ENCODE measurements at places on chromosomes 3 and 15.

- no peak for DNase-seq
Measured at GRCh38 chr3:52188556-52188955, 9.4 kb upstream of the ALAS1 start.

- no peak for DNase-seq
Measured at GRCh38 chr3:89533275-89533674, 425.9 kb downstream of the EPHA3 start.

DNA sequence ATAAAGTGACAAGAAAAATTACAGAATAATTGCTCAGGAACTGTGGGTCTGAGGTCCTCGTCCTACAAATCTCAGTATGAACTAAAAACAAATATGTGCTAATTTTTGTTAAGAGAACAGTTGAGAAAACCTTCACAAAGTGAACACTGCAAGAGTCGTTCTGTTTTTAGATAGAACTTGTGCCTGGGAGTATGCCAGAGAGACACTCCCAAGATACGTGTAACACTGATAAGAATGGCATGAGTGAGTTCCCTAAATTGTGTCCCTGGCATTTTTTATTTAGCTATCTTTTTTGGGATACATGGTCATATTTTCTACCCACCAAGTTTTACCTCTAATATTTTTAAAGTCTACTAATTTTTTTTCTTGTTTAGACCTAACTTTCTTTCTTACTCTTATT lies 860.0 kb upstream of the NR2F2 start:
- DNase-seq: no peak

- no peak for DNase-seq
Measured at GRCh38 chr3:188595890-188596376, 442.0 kb downstream of the LPP start.

- DNase-seq: no peak
Measured at GRCh38 chr15:83322061-83322460, 37.6 kb upstream of the BNC1 start.

DNA sequence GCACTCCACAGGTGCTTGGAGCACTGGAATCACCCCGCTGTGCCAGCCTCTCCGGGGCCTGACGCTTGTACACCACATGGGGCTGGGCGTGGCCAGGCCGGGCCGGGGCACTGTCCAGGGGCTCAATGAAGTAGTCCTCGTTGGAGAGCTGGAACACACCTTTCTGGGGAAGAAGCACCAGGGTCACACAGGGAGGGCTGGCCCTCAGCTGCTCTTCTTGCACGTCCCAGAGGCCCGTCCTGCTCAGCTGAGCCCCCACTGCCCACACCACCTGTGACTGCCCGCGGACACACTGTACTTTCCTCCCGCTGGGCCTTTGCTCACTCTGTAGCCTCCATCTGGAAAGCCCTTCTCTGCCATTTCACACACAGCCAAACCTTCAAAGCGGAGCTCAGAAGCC lies 13.3 kb downstream of the ADAMTS7 start:
- DNase-seq: no peak

DNA sequence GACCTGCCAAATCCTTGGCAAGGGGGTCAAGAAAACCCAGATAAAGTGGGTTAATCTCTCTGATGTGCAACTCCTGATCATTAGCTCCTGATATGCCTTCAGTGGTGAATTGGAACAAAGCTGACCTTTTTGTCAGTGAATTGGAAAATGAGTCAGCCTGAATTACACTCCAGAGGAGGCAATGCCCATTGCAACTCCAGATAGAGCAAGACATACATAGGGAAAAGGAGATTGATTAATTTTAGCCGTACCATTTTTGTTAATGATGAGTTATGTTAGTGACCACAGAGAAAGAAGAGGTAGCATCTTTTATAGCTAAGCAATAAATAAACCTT lies 195.2 kb upstream of the CADPS start:
- no peak for DNase-seq

DNA sequence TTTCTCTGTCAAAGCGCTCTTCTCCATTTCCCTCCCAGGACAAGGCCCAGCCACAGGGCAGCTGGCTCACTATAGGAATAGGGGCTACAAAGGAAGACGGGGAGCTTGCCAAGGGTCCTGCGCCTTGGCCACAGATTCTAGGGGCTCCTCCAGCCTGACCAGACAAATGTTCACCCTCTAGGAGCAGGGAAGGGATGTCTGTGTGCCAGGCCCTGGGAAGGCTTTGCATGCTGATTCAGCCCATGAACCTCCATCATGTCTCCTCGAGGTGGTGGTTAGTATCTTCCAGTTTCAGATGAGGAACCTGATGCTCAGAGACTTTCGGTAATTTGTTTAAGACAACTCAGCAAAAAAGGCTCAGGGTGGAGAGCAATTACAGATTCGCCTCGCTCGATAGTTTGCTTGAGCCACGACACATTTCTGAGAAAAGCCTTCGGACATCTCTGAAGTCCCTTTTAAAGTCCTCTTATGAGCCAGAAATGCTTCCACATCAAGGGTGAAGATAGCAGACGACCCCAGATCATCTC lies 110.0 kb downstream of the XXYLT1 start:
- no peak for DNase-seq

GRCh38 chr15:60544581-60545264 lies 65.8 kb upstream of the ICE2 start:
- DNase-seq: no peak

DNA sequence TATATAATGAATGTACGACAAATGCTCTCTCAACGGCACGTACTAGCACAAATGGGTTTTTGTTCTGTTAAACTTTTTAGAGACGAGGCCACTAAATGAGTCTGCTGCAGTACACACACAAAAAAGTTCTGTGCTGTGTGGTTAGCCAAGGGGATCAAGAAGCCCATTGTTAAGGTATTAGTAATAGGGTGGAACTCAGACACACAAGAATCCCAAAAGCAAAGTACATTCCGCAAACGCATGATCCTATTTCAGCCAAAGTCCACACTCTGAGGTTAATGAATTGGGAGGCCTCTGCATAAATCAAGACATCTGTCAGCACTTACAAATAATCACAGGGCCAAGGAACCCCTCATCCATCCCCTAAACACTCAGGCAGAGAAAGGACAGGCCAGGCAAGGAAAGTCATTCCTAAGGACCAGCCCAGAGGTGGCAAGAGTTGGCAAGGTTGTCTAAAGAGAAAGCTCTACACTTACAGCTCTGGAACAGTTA lies 12.1 kb downstream of the OSBPL10 start:
- DNase-seq: no peak

DNA sequence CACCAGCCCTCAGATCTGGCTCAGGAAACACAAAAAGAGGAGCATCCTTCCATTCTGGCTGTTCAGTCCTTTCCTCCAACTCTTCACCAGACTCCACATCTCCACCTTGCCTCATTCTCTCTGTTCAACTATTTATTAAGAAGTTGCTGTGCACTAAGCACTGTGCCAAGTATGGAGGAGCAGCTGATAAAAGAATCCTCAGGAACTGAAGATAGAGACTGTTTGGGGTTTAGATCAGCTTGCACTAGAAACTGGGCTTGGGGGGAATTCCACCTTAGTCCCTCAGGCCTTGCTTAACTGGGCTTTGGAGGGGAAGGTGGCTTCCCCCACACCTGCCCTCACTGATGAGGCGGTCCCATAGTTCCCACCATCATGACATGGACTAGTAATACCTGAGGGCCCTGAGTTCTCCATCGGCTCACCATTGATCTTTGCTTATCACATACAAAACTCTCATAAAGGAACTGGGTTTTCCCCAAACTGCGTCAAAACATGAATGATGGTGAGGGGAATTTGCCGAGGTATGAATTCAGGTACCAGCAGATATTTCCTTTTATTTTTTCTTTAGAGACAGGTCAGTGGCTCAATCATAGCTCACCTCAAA lies 1.7 kb upstream of the CCR8 start:
- no peak for DNase-seq

DNA sequence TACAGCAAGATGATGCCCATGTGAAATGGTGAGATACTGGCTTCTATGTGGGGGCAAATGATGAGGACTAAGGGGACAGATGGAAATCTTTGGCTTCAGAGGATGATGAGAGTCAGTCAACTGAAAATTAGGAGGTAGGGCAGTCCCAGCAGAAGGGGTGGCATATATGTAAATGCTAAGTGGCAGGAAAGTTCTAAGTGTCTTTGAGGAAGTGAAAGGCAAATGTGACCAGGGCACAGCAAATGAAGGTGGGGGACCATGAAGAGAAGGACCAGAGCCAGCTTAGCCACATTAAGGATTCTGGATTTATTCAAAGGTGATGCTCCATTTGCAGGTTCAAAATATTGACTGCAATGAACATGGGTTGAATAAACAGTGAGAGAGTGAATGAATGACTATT lies 29.2 kb upstream of the LIMD1 start:
- DNase-seq: no peak

DNA sequence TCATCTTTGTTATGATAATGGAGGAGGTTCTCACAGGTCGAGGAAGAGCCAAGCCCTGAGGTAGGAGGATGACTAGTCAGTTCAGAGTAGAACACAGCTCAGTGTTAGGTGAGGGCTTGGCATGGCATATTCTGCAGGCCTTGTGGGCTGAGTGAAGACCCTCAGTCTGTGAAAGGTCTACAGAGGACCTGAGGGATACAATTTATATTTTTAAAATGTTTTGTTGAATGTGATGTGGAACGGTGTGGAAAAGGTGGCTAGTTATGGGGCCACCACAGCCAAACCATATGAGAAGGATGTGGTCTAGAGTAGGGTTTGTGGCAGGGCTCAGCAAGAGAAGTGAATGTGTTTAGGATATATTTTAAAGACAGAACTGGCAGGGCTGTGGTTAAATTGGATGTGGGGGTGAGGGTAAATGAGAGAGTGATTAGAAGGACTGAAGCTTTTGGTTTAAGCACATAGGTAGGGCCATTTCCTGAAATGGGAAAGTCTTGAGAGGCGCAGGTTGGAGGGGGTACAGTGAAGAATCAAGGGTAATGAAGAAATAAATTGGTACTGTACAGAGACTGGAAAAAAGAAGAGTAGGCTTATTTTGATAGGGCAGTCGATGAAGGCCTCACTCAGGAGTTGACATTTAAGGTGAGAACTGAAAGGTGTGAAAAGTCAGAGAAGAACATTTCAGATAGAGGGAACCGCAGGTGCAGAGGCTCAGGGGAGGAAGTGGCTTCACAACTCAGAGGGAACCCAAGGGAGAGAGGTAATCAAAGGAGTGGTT lies 60.5 kb downstream of the SPTSSB start:
- no peak for DNase-seq

DNA sequence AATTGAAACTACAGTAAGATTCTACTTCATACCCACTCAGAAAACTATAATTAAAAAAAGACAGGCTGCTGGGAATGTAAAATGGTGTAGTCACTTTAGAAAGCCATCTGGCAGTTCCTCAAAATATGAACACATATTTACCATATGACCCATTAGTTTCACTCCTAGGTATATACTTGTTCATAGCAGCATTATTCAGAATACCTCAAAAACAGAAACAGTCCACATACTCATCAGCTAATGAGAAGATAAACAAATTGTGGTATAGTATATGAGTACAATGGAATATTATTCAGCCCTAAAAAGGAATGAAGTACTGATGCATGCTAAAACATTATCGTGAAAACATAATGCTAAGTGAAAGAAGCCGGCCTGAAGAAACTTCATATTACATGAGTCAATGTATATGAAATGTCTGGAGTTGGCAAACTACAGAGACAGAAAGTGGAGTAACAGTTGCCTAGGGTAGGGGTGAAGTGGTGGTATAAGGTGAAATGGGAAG lies 23.8 kb downstream of the WDR53 start:
- DNase-seq: no peak

- DNase-seq: no peak
Measured at GRCh38 chr3:47406762-47407149, 25.9 kb downstream of the PTPN23 start.

DNA sequence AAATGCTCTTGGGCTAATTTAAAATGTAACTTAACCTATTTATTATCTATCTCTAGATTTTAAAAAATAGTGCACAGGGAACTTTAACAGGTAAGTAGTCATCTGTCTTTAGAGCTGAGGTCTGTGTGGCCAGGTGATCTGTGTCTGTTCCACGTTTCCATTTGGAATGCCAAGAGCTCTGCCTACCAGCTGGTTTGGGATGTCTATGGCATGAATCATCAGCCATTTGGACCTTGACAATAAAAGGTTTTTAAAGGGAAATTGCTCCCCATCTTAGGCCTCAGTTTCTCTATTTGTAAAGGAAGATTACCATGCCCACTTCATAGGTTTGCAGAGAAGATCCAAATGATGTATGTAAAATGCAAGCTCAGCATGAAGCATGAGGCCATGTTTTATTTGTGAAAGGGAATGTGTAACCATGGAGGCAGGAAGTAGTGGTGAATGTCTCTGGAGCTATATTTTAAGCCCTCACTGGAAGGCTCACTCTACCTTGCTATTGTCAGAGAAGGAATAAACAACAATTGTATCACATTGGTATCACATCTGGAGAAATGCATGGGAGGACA lies 548.1 kb upstream of the LMCD1 start:
- no peak for DNase-seq

GRCh38 chr3:133531981-133532380 lies 41.5 kb upstream of the CDV3 start:
- no peak for DNase-seq

All from NCI-H510A (cell line).